Stimulated activated CD8-positive, alpha-beta memory T cell treated with anti-CD3 and anti-CD28 coated beads, Interleukin-4, amount 100 ng/mL, for 1 hour (primary cell): ENCODE measurements at places on chromosomes 1 and 21.

- no peak for DNase-seq
These were observed 108.0 kb downstream of the PTPRU start for GRCh38 chr1:29344336-29344735.

- no peak for DNase-seq
These were observed 1077.3 kb downstream of the KCNT2 start for GRCh38 chr1:195530961-195531360.

DNA sequence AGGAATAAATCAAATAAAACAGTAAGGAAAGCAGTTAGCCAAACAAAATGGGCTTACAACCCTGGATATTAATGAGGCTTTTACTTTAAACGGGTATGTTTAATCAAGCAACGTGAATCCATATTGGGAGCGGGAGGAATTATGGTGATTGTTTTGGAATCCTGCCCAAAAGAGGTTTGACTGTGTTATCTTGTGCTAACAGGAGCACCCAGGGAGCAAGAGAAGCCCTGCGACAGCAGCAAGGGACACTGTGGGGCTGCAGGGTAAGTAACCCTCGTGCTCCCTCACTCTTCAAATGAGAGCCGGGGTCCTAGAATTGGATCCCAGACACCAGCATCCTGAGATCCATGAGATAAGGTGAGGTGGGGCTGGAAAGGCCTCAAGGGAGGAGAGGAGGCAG is 72.6 kb upstream of the PGBD5 start:
- DNase-seq = no peak

- no peak for DNase-seq
These were observed 301.8 kb upstream of the DUSP10 start for GRCh38 chr1:222043444-222044292.

DNA sequence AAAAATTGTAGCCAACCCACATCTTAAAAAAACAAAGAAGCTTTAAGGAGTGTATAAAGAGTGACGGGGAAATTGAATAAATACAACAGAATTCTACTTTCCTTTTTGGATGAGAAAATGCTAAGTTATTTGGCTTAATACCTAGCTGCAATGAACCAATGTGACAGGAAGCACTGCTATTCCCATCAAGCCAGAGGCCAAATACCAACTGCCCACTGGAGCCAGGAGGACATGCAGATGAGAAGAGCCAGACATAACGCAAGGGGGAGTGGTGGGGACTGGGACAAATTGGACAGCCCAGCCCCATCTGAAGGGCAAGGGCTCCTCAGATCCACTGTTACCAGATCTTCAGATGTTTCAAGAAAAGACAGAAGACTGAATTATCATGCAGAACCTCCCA is 25.7 kb downstream of the DNAJC11 start:
- no peak for DNase-seq

DNA sequence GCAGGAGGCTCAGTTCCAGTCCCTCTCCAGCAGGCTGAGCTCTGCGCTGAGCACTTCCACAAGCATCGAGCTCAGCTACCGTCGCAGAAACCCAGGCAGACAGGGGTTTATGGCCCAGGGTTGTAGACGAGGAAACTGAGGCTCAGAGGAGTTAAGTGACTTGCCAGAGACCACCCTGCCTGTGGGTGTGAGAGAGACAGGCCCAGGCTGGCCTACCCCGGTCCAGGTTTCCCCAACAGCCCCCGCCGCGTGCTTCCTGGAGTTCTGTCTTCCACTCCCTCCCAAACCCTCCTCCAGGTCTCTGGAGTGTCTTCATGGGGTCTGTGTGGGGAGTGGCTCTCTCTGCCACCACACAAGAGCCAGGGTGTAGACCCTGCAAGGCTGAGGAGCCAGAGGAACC is 615.9 kb downstream of the PTPRU start:
- DNase-seq = no peak

DNA sequence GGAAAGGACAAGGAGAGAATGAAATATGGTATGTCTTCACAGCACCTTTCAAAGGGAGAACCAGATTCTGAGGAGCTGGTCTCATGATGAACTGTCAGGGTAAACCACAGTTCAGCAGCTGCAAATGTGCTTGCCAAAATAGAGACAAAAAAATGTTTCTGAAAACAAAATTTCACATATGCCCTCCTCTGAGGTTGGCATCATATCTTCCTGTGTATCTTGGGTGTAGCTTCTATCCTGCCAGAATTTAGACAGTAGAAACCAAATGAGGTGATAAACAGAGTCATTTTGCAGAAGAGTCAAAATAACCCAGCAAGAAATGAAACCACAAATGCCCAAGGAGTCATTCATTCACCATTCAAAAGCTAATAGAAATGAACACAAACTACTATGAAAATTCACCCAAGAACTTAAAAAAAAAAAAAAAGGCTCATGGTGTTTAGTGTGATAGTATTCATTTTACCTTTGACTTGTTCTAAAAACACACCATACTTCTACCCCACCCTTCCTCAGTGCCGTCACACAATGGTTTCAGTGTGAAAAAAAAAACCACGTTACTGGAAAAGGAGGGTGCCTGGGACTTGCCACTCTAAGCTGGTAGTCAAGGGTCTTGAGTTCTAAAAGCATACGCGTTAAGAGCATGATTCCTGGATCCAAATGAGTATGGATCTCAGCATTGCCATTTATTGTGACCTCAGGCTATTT is 18.5 kb downstream of the SELL start:
- no peak for DNase-seq

- no peak for DNase-seq
These were observed 1.2 kb downstream of the GAS5 start for GRCh38 chr1:173866413-173867115.

- DNase-seq = no peak
These were observed 640.4 kb downstream of the LMO4 start for GRCh38 chr1:87969040-87969439.

GRCh38 chr1:169886422-169886821 is 7.3 kb downstream of the SCYL3 start:
- DNase-seq = no peak

GRCh38 chr1:41239988-41240610 is 2.0 kb downstream of the SCMH1 start:
- DNase-seq = no peak

GRCh38 chr1:70779571-70779970 is 268.0 kb downstream of the PTGER3 start:
- DNase-seq = no peak

- DNase-seq = peak; percentile 41
These were observed 60.3 kb downstream of the STUM start for GRCh38 chr1:226608699-226609505.

DNA sequence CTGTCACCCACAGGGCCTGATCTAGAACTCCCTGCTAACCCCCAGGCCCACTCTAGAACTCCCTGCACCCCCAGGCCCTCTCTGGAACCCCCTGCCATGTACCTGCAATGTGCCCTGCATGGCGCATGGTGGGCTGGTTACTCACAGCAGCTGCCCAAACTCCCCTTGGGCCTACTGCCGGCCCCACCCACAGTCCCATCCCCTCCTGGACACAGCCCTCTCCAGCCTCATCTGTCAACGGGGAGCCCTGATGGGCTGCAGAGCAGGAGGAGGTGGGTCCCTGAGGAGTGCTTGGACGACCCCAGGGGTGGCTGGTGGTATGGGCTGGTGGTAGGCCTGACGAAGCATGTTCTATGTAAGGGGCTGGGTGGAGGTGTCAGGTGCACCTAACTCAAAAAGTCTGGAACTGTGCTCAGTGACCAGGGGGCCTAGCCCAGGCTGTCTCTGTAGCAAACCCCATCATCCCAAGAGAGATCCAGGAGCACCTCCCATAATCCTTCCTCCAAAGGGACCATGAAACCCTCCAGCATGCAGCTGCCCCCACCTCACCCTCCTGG is 19.0 kb upstream of the PRSS38 start:
- no peak for DNase-seq

GRCh38 chr1:161727256-161727924 is 6.0 kb downstream of the FCRLB start:
- DNase-seq = no peak

DNA sequence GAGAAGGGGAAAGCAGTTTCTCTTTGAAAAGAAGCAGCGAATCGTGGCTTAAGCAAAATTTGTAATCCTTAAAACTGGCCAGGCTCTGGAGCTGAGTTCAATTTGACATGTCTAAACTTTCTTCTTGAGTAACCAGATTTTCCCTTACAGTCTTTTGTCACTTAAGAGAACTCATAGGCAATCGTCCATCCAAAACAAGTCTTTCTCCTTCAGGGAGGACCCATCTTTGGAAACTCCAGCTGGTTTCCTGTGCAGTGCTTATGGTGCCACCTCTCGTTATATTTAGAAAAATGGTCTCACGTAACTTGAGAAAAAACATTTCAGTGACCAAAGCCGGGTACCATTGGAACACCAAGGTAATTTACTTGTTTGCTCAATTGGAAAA is 1.8 kb upstream of the PTTG1IP start:
- DNase-seq = no peak

DNA sequence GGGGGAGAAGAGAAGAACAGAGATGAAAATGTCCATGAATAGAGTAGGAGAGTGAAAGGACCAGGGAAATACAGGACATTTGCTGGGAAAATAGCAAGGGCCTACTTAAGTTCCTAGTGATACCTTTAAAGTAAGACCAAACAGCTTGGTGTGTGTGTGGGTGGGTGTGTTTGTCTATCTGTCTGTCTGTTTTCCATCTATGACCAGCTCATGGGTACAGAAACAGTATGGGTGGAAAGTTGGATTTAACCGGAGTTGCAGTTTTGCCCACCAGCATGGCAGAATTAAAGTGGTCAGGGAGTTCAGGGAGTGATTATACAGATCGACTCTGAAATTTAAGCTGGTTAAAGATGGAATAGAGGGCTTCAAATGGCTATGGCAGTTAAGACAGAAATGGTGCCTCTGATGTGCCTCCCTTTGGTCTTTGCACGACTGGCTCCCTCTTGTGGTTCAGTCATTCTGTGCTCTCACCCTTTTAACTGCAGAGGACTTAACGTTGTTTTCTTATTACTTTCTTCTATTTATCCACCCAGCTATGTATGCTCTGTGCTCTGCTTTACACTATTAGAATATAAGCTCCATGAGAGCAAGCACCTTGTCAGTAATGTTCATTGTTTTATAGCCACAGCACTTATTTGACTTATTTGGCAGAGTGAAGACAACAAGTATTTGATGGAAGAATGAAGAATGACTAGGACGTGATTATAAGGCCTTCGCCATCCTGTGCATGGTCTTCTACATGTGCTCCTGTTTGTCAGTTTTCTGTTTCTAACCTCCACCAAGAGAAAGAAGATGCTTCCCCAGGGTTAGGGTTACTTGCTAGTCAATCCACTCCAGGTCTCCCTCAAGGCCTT is 72.7 kb upstream of the AK4 start:
- DNase-seq = peak; percentile 28

DNA sequence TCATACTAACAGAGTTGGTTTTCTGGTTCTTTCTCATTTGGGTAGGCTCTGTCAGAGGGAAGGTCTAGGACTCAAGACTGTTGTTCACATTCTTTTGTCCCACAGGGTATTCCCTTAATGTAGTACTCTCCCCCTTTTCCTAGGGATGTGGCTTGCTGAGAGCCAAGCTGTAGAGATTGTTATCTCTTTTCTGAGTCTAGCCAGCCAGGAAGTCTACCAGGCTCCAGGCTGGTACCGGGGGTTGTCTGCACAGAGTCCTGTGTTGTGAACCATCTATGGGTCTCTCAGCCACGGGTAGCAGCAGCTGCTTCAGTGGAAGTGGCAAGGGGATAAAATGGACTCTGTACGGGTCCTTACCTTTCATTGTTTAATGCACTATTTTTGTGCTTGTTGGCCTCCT is 226.4 kb downstream of the LBR start:
- DNase-seq = no peak

GRCh38 chr1:154682254-154682653 is 74.3 kb upstream of the ADAR start:
- DNase-seq = no peak

GRCh38 chr1:12383001-12383400 is 153.2 kb downstream of the VPS13D start:
- DNase-seq = no peak

DNA sequence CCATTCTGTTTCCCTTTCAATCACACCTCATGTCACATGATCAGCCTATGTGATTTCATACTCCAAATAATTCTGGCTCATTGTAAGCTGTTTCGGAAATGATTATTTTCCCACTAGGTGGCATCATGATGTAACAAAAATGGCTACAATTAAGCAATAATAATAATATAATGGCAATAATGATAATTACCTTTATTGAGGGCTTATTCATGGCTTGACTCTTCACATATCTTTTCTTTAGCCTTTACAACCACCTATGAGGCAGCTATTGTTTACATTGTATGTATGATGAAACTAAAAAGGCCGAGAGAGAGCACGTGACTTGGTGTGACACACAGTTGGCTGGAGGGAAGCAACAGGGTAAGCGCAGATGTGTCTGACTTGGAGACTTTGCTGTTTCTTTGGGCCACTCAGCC is 12.5 kb upstream of the KPRP start:
- DNase-seq = no peak

DNA sequence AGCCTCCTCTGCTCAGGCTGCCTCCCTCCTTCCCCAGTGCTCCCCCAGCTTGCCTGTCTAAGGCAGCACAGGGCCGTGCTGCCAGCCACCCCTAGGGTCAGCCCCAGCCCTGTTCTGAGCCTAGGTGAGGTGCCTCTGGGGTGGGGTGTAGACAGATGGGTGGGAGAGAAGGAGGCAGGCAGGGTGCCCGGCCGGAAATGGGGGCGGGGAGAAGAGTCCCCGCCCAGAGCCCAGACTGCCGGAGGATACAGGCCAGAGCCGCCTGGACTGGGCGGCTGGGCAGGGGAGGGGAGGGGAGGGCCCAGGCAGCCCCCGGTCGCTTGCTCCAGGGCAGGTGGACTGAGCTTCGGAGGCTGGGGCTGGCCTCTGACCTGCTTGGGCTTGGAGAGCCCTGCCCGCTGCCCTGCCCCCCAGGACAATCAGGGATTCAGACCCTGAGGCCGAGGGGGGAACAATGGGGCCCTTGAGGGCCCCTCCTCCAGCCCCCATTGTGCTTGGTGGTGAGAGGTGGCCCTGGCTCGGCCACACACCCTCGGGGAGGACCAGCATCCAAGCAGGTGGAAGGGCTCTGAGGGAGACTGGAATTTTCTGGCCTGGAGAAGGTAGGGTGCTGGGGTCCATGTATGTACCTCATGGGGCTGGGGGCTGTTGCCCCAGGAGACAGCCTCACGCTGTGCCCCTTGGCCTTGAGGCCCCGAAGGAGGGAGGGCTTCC is at the start of gene GJC2:
TSS of gene GJC2 (plus strand) at position 525 of the 714 bp plus-strand sequence. CDS start 7,829 bp downstream, outside the sequence.
- no peak for DNase-seq

- no peak for DNase-seq
These were observed 54.6 kb upstream of the BTG3 start for GRCh38 chr21:17667256-17667655.

DNA sequence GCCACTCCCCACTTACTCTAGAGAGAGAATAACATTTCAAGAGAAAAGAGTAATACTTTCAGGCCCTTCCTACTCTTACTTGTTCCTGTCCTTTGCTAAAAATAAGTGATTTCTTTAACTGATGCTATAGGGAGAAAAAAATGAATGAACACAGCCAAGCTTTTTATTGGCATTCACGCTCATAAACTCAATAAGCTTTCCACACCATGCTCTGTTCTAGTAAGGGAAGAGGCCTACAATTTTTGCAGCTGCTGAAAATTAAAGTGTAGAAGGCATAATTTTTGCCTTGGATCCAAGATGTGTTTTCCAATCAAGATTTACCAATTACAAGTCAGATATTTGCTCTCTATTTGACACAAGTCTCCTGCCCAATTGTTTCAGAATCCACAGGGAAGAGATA is 188.1 kb upstream of the RGS18 start:
- no peak for DNase-seq

- no peak for DNase-seq
These were observed 11.0 kb upstream of the ZNF669 start for GRCh38 chr1:247115141-247115510.
